ENCODE measurements at places on chromosomes 5 and 9.
A peak's percentile ranks its signal among the peaks of the same experiment; 100 is the strongest.

DNA sequence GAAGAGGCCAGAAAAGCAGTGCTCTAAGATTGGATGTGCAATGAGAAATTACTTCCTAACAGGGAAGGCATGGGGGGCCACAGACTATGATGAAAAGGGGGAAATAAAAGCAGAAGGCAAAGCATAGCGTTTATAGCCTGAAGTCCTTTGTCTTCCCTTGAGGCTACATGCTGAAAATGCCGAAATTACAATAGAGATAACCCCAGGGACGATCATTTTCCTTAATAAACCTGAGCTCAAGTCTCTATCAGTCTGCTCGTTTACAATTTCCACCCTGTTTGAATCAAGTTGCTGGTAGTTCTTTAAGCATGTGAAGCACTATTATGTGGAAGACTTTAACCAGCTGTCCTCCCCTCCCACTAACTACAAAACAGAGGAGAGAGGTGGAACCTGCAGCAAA, 60.4 kb downstream of the FREM1 start:
- no peak for DNase-seq

GRCh38 chr5:122694884-122695283, 80.0 kb upstream of the SNX2 start:
- no peak for DNase-seq

DNA sequence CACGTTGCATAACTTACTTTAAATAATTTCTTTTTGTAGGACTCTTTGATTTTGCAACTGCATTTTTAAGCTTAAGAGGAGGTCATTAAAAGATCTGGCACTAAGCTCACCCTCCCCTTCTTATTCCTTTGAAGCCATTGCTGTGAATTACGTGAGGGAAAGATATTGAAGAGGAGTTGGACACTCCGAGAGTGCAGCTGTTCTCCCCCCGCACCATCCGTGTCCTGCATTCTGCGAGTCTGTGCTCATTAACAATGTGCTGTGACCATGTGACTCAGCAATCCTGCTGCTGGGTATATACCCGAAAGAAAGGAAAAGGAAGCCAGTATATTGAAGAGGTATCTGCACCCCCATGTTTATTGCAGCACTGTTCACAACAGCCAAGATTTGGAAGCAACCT, 40.0 kb downstream of the NXNL2 start:
- DNase-seq: no peak

GRCh38 chr5:27208051-27208450, 169.7 kb upstream of the CDH9 start:
- no peak for DNase-seq

GRCh38 chr9:79637177-79637925, 65.6 kb downstream of the TLE4 start:
- no peak for DNase-seq

- DNase-seq: no peak
Measured at GRCh38 chr9:78437806-78438205, 140.9 kb downstream of the PSAT1 start.

DNA sequence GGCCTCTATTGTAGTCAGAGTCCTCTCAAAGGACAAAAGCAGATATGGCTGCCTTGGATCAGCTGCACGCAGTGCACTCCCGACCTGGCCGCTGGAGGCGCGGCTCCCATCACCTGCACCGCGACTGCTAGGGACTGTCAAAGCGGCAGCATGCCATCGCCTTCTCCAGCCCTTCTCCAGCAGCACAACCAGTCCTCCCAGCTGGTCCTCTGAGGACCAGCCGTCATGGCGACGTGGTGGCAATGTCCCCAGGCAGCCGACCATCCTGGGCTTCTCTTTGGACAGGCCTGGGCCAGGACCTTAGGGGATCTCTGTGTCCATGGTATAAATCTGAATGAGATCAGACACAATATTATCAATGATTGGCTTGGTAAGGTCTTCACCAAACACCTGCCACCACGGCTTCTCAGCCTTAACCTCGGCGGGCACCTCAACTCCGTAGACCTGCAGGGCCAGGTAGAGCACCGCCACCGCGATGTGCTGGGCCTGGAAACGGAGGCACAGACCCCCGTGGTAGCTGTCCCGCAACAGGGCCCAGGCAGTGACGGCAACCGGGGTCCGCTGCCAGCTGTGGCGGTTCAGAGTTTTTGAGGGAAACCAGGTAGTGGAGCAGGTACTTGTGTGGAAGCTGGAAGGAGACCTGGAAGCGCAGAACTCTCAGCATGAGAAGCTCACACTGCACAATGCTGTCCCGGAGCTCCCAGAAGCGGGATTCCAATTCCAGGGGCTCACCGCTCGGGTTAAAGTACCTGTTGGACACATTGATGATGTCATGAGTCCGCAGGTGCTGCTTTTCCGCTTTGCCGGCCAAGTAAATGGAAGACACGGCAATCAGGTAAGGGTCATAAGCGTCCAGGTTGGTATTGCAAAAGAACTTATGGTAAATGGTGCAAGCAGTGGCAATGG, 8.5 kb downstream of the DUSP1 start:
- DNase-seq: no peak

DNA sequence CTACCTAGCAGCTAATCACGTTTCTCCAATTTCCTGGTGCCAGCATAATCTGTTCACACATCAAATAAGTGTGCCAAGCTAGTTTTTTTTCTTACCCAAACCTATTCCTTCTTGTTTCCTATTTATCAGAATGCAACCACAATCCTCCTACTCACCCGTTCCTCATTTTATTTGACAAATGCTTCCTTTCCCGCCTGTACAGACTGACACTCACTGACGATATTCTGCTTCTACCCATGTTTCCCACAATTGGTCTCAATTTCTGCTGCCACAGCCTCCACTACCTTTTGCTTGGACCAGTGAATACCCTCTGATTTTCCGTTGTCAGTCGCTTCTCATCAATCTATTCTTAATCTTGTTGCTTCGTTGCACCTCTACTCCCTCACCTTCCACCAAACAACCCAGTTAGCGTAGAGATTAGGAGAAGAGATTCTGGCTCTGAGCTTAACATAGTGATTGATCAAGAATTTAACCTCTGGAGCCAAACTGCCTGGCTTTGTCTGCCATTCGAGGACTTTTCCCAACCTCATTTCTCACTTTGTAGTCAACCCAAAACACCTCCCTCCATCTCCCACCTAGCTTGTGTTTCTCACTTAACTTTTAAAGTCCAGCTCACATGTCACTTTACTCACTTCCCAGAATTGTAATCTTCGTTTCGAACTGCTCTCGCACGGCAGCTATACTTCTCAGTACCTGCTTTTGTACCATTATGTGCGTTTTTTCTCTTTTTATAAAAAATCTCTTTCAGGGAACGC, 729 bp upstream of the TMEM38B start:
- no peak for DNase-seq

- no peak for DNase-seq
Measured at GRCh38 chr5:143877196-143877595, 65.2 kb downstream of the HMHB1 start.

- peak; percentile 5 for DNase-seq
Measured at GRCh38 chr5:62354028-62354874, 48.2 kb downstream of the KIF2A start.

DNA sequence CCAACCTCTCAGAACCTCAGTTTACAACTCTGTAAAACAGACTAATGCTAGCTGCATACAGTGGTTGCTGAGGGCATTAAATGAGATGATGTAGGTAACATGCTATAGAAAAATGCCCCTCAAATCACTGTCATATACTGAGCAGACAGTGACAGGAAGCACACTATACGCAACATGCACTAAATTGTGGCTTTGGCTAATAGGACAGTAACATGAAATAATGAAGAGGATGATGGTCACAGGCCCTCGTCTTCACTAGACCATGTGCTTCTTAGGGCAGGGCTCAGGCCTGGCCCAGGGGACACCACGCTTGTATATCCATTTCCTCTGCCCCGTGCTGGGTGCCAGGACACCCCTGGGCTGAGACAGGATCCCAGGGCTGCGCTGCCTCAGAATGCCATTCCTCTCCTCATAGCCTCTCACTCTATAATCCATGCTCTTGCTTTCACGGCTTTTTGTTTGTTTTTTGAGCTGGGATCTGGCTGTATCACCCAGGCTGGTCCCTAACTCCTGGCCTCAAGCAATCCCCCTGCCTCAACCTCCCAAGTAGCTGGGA, 18.9 kb downstream of the CSF1R start:
- DNase-seq: no peak

GRCh38 chr9:39587844-39588499, 232.5 kb downstream of the SPATA31A1 start:
- DNase-seq: no peak

DNA sequence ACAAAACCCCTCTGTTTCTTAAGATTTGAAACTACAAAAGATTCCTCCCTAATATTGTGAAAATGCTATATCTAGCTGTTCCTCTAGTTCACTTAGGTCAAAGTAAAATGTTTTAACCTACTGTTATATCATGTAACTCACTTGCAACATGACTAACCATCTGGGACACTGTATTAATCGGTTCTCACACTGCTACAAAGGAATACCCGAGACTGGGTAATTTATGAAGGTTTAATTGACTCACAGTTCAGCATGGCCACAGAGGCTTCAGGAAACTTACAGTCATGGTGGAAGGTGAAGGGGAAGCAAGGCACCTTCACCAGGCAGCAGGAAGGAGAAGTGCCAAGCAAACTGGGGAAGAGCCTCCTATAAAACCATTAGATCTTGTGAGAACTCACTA, 34.7 kb downstream of the DIMT1 start:
- DNase-seq: no peak

GRCh38 chr5:31671339-31671741, 32.4 kb downstream of the PDZD2 start:
- no peak for DNase-seq
